ENCODE measurements at places on chromosomes 16 and 17. TPM values are rescaled to one million over a fixed set of nuclear protein-coding genes. Genes with fewer than 3 reads are reported as not detected.

GRCh38 chr17:31072186-31072585 is 22.6 kb upstream of the NF1 start:
- DNase-seq, result no peak

- no peak for DNase-seq
These were observed 7.5 kb upstream of the ALKBH5 start for GRCh38 chr17:18176176-18176575.

- DNase-seq, result peak; percentile 63
These were observed 324.7 kb downstream of the SEC14L1 start for GRCh38 chr17:77465358-77466041.

DNA sequence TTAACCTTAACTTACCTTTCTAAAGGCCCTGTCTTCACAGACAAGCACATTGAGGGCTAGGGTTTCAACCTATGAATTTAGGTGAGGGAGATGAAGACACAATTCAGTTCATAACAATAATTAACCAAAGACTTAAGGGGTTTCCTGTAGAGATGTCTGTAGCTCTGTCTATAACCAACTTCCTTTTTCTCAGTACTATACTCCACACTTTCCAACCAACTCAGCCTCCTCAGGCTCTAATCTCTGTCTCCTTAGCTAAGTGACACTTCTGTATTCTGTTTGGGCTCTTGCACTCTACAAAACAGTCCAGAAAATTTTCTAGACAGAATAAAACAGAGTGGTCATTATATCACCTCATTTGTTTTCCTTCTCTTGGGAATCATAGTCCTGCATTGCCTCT is 25.8 kb downstream of the CAPNS2 start:
- DNase-seq, result no peak

DNA sequence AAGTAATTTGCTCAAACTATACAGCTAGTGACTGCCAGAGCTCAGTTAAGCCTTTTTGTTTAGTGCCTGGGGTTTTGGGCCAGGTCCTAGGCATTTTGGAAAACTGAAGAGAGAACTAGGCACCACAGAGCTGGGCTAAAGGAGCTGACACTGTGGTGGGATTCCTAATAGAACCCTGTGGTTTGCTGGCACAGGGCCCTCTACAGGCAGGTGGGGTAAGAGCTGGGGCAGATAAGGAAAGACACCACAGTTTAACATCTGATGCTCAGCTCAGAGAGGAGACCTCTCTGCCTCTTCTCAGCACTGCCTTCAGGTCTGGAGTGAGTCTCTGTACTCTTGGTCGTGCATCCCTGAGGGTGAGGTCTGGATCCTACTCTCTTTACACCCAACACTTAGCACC is 121.2 kb downstream of the SNX11 start:
- peak; percentile 60 for DNase-seq

Gene GSDMA
- total RNA-seq, result not detected

Gene ACSM2B
- not detected for total RNA-seq

Gene MYL11
- total RNA-seq, result 1.2 TPM
